ENCODE measurements at places on chromosomes 3 and 15. TPM values are rescaled to one million over a fixed set of nuclear protein-coding genes. Genes with fewer than 3 reads are reported as not detected.

Gene RBPMS2
- not detected for total RNA-seq

Gene MST1R
- 3.2 TPM for total RNA-seq

Gene ROPN1
- not detected for total RNA-seq

Gene PPP2R3A
- total RNA-seq = 0.21 TPM

Gene ZNF502
- total RNA-seq = 4.0 TPM

Gene HESX1
- total RNA-seq = 0.68 TPM

Gene CD200
- 1.4 TPM for total RNA-seq

Gene FILIP1L
- 1.5 TPM for total RNA-seq

- no peak for DNase-seq
Measured at GRCh38 chr15:60414016-60414682, 16.4 kb upstream of the ANXA2 start.

GRCh38 chr15:41876689-41877088 lies 17.2 kb downstream of the SPTBN5 start:
- no peak for DNase-seq

DNA sequence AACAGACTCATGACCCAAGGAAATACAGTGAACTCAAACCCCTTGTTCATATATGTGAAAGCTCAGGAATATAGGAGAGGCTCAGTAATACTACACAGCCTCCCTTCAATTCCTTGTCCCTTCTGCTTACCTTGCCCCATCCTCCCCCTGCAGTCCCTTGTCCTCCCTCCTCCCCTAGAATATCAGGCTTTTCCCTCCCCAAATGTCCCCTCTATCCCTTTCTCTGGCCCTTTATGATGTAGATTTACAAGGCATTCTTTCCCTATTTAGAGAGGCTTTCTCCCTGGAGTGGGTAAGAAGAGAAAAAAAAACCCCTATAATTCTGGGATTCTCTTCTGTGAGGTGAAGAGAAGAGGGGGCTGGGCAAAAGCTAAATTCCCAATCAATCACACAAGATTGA lies 64.9 kb upstream of the KBTBD8 start:
- DNase-seq = no peak

DNA sequence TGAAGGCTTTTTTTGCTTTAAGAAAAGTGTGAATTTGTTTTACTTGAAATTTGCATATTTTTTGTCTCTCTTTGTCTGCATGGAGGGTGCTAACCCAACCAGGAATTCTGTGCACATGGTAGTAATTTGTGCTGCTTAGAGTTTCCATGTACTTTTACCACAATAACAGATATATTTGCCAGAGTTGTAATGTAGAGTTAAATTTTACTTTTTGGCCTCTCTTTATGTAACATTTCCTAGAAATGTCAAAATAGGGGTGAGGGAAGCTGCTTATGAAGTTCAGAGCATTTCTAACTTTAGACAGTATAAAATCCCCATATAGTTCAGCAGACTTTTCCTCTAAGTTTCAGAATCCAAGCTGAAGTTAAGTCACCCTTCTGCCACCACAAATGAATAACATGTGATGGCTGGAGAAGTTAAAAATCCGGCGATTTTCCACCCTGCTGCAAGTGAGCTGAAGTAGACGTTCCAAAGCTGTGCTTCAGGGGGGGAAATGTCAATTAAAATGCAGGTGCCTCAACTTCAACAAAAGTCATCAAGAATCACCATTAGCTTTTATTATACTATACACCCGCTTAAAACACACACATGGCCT lies 385.7 kb upstream of the NR2F2 start:
- DNase-seq = no peak

- no peak for DNase-seq
Measured at GRCh38 chr3:14143271-14144225, 18.7 kb downstream of the TMEM43 start.

GRCh38 chr3:39933986-39934693 lies 124.7 kb downstream of the MYRIP start:
- DNase-seq = no peak

GRCh38 chr15:65233696-65234095 lies 22.4 kb upstream of the CILP start:
- no peak for DNase-seq

DNA sequence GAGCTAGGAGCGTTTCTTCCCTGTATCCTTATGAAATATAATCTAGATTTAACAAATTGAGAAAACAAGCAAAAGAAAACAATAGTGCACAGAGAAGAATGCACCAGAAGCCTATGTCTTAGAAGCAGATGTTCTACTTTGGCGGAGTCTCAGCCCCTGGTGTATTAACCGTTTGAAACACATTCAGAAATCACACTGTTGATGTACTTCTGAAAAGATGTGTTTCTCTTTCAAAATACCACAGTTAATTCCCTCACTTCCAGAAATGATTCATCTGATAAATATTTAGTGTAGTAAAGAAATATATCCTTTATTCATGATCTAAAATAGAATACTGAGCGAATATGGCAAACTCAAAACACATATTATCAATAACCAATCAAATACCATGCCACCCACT lies 77.7 kb downstream of the CBLB start:
- DNase-seq = no peak

GRCh38 chr3:132784502-132785025 lies 62.4 kb upstream of the NPHP3 start:
- DNase-seq = no peak

GRCh38 chr3:132561003-132561402 lies 36.1 kb upstream of the ACKR4 start:
- DNase-seq = no peak

- DNase-seq = no peak
Measured at GRCh38 chr15:67906382-67906781, 66.5 kb upstream of the RNU6-1 start.

DNA sequence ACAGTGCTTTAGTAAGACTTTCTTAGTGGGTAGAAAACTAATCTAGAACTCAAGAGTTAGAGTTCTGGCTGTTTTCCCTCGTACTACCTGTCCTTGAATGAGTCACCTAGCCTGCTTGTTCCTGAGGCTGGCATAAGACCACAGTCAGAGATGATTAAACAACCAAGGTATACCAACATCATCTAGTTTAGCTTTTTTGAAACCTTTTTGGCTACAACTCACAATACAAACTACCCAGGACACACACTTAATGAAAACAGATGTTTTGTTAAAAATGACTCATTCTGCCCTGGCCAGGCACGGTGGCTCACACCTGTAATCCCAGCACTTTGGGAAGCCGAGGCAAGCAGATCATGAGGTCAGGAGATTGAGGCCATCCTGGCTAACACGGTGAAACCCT lies 4.6 kb downstream of the MCCC1 start:
- no peak for DNase-seq

DNA sequence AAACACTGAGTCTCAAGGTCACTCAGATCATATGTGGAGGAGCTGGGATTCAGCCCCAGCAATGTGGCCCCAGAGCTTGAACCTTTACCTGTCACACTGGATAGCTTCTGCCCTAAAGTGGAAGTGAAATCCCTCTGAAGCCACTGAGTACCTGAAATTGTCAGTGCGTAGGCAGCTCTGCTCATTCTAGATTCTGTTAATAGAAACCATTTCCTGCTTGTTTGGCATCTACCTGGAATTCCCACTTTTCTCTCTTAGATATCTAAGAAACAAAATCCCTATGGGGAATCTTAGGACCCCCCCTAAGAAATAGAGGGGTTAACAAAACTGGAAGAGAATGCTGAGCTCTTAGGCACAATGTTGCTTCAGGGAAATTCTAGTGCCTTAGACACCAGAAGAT lies 29.8 kb downstream of the FBXL22 start:
- DNase-seq = no peak

DNA sequence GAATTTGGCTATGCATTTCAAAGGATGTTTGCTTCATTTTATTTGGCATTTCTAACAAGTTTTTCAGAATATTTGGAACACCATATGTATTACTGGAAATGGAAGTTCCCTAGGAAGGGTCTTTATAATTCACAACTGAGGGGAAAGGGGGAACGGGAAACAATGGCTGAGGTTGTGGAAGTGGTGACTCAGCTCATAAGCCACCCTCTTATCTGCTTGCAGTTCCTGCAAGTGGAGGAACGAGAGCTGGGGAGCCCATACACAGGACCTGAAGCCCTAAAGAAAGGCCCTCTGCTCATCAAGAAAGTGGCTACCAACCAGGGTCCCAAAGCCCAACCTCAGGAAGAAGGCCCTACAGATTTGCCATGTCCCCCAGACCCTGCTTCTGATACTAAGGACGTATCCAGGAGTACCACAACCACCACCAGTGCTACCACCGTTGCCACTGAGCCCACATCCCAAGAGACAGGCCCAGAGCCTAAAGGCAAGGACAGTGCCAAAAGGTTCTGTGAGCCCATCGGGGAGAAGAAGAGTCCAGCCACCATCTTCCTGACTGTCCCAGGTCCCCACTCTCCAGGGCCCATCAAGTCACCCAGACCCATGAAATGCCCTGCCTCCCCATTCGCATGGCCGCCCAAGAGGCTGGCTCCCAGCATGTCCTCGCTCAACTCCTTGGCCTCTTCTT lies 37.9 kb downstream of the ESYT3 start:
- no peak for DNase-seq
